ENCODE measurements at places on chromosomes 6 and 20. TPM values are rescaled to one million over a fixed set of nuclear protein-coding genes. Genes with fewer than 3 reads are reported as not detected.
A peak's percentile ranks its signal among the peaks of the same experiment; 100 is the strongest.

SALL4 gene
- total RNA-seq: 2.4 TPM

TCP11 gene
- not detected for total RNA-seq

BPIFB2 gene
- not detected for total RNA-seq

TGM2 gene
- 108 TPM for total RNA-seq

TRIM15 gene
- total RNA-seq: not detected

ANKRD66 gene
- not detected for total RNA-seq

PHACTR3 gene
- total RNA-seq: not detected

DNA sequence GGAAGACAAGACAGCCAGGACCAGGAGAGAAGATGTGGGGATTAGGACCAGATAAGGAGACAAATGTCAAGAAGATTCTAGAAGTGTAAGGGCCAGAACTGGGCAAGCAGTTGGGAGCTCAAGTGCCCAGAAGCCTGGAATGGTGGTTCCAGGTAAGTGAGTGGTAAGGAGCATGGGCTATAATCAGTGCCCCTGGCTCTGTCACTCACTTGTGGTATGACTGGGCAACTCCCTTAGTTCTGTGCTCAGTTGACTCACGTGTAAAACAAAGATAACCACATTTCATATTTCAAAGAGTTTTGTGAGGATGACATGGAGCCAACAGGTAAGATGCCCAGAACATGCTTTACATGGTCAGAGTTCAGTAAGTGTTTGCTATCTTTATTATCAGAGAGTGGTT lies 11.2 kb downstream of the CCDC167 start:
- no peak for DNase-seq

- no peak for DNase-seq
These were observed 67.7 kb downstream of the RPP40 start for GRCh38 chr6:4935975-4936680.

- DNase-seq: peak; percentile 79
These were observed 118.3 kb downstream of the SLX4IP start for GRCh38 chr20:10553326-10553984.

DNA sequence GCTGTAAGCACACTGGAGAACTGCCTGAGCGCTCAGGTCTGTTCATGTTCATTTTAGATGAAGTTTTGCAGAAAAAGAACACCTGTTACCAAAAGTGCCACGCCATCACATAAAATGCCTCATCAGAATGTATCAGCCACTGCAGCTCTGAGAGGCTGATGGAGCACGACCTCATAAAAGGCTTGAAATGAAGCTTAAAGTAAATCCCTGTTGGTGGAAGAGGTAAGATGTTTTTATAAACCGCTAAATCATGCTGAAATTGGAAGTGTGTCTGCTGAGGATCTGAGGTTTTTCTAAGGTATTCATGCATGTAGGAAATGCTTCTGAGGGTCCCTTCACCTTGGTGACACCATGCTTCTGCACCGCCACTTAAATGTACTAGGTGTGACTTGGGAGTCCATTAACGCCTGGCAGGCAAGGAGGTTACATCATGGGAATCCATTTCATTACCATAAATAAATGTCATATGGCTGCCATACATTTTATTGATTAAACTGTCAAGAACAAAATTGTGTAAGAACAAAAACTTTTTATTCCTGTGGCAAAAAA lies 363.1 kb upstream of the AGPAT4 start:
- DNase-seq: no peak

DNA sequence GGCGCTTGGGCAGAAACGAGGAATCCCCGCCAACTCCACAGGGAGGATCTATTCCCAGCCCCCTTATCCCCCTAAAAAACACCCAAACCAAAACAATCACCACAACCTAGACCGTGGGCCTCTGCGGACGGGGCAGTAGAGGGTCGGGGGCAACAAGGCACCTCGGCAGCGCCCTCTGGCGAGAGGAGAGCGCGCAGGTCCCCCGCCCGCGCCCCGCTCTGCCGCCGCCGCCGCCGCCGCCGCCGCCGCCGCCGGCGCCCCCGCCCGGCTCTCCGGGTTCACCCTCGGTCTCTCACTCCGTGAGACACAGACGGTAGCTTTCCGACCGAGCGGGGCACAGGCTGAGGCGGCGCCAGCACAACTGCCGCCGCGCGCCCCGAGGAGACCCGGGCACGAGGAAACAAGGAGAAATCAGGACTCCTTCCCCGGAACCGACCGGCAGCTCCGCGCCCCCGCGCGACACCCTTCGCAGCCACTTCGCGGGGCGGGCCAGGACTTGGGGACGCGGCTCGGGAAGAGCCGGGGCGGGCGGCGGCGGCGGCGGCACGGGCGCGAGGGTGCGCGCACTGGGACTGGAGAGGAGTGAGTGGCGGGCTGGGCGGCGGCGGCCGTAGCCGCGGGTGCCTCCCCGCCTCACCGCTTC lies at the start of gene SLC35F1:
SLC35F1 (plus strand) TSS at position 307 of the 643 bp plus-strand sequence.
- DNase-seq: peak; percentile 15

DNA sequence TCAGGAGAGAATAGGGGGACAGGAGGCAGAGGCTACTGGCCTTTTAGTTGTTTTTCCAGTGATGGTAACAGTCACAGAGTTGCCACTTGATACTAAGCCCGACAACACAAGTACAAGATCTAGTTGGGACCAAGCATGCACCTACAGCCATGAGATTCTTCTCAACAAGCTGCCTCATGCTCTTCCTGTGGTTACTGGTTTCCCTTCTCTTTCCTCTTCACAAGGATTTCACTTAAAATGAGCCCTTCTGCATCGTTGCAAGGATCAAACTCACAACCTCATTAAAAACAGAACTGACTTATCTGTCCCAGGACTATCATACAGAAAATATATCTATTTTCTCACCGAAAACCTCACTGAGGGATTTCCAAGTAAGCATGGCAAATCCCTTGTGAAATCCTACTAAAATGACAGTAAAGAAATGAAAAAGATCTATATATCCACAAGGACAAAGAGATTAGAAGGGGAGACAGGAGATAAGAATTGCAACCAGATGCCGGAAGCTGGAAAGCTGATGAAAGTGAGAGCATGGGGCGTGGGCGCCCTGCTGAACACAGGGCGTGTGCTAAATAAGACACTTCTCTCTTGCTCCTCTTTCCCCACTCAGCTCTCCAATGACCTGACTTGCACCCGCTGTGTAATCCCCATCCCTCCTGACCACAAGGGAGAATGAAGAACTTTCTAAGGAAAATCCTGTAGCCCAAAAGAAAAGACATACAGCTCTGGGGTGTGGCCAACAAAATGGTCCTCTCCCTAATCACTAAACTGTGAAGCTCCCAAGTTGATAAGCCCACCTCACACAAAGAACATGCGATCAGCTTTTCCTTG lies 13.4 kb downstream of the MTFR2 start:
- DNase-seq: no peak

- DNase-seq: no peak
These were observed 102.8 kb upstream of the BEND3 start for GRCh38 chr6:107218142-107218541.

DNA sequence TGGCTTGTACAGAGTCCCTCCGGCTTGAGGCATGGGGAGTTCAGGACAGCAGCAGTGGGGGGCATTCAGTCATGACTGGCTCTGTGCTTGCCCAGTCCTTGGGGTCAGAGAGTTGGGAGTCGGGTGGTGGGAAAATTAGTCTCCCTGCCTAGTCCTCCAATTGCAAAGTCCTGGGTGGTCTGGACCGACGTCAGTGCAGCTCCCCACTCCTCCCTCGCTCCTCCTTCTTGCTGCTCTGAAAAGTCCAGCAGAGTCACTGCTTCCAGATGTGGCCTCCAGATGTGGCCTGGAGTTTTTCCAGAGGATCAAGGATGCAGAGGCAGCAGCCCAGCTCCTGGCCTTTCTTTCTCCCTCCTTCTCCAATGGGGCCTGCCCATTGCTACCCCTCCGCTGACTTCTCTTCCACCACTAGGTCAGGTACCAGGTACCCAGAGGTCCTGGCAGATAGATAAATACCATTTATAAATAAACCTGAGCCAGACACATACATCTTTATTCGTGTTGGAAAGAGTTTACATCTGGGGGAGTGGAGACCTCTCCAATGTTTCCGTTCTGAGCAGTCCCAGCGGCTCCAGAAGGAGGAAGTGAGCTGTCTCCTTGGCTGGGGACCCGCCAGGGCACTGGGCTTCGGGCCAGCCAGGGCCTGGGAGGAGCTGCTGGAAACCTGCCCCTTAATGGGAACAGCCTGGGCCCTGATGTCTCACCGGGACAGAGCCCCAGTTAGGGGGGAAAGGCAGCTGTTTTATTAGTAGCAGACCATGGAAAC lies 49.0 kb upstream of the RNF24 start:
- peak; percentile 98 for DNase-seq

GRCh38 chr6:79084693-79085092 lies 6.6 kb upstream of the PHIP start:
- no peak for DNase-seq

- peak; percentile 72 for DNase-seq
These were observed 134.7 kb upstream of the RNF24 start for GRCh38 chr20:4150070-4150441.

DNA sequence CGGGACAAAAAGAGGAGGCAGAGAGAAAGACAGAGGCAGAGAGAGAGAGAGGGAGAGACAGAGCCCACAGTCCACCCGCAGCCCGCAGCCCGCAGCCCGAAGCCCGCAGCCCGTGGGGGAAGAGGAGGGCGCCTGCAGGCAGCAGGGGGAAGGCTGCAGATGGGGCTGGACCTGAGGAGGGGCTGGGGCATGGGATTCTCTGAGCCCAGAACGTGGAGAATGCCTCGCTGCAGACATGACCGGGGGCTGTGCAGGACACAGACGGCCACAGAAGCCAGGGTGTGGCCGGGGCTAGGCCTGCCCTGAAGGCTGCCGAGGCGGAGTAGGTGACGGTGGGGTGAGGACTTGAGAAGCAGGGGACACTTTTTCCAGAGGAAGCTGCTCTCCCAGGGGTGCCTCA lies 6.5 kb upstream of the SLCO4A1 start:
- DNase-seq: no peak

GRCh38 chr20:59987135-59987534 lies 28.9 kb downstream of the CDH26 start:
- no peak for DNase-seq

DNA sequence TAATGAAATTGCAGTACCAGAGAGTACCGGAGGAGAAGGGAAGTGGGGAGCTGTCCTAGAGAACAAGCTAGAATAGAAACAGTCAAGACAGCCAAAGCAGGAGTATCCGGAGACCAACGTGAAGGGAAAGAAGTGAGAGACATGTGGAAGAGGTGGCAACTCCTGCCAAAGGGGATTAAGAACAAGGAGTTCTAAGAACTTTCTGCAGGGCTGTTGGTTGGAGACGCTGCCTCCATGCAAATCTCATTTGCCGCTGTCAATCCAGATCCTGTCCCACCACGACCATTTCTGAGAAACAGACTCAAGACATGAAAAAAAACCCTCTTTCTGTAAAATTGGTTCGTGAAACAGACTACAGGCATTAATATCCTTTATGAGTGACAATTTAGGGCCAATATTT lies 595.7 kb downstream of the PTPRT start:
- no peak for DNase-seq

DNA sequence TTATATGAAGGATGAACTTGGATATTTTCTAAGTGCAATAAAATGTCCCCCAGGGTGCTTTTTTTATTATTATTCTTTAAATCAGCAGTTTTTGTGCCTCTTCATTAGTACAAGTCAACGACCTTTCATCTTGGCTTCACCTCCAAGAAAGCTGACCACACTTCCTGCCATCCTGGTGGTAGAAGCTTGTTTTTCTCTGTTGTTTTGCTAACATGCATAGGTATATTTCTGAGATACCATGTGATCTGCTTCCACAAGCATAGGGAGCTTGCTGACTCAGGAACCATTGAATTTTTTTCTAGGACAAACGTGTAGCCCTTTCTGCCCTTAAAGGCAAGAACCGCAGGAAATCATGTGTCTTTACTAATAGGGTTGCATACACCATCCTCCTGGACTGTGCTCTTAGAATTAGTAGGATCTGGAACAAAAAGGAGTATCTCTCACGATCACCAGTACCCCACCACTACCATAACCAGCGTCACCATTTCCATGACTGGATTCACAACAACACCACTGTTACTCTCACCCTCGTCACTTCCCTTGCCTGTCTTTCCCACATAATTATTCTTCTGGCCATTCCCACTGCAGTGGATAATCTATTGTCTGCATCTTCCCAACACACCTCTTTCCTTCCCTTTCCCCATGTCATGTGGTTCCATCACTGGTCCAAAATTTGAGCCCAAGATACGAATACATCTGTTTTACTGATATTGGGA lies 207.1 kb downstream of the MAFB start:
- DNase-seq: peak; percentile 47

GRCh38 chr20:61682996-61683681 lies 382.5 kb downstream of the TAF4 start:
- no peak for DNase-seq

DNA sequence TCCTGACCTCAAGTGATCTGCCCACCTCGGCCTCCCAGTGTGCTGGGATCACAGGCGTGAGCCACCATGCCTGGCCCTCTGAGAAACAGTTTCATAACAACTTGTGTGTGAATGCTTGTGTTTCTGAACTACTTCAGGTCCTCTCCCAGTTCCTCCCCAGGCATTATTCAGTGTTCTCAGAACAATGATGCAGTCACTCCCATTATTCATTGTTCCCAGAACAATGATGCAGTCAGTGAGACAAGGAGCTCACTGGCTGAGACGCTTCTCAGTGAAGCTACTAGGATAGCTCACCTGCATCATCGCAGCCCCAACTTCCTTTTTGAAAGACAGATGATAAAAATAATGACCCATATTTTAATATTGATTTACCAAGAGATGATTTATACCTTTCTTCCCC lies 71.5 kb downstream of the NDUFAF5 start:
- DNase-seq: no peak

- DNase-seq: peak; percentile 98
These were observed 23.7 kb downstream of the HLA-A start for GRCh38 chr6:29965873-29966601.

- peak; percentile 43 for DNase-seq
These were observed 64.8 kb upstream of the TMEM30A start for GRCh38 chr6:75349262-75349984.

DNA sequence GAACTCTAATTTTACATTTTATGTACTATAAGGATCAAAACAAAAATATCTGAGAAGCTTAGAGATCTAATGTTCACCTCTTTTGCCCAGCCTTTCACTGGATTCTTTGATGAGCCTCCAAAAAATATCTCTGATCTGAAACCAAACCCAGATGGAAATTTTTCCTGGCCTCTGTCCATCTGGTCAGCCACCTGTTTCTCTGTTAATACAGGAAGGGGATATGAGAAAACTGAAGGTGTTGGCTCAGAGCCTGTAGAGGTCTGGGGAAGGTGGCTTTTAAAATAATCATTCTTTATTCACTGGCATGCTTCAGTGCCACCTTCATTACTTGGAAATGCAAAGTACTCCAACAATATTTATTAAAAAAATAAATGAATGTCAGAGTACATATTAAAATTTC lies 8.5 kb upstream of the MCM3 start:
- DNase-seq: no peak

DNA sequence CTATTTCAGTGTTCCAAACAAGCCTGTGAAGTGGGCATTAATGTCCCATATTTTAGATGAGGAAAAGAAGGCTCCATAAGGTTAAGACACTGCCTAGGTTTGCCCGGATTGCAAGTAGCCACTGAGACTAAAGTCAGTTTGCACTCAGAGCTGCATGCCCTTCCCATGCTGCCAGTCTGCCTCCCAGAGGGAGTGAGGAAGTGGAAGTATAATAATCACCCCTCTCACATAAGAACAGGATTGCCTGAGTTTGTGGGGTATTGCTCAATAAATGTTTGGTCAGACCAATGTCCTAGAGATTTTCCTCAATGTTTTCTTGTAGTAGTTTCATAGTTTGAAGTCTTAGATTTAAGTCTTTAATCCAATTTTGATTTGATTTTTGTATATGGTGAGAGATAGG lies 43.9 kb upstream of the CLIC5 start:
- no peak for DNase-seq

All from M059J (cell line).